Stimulated activated CD8-positive, alpha-beta memory T cell treated with anti-CD3 and anti-CD28 coated beads, Interleukin-7, amount 100 ng/mL, for 4 hours (primary cell): ENCODE measurements at places on chromosomes 12 and 14.

- no peak for DNase-seq
Observed at GRCh38 chr12:57320639-57321038, 69.7 kb upstream of the STAC3 start.

DNA sequence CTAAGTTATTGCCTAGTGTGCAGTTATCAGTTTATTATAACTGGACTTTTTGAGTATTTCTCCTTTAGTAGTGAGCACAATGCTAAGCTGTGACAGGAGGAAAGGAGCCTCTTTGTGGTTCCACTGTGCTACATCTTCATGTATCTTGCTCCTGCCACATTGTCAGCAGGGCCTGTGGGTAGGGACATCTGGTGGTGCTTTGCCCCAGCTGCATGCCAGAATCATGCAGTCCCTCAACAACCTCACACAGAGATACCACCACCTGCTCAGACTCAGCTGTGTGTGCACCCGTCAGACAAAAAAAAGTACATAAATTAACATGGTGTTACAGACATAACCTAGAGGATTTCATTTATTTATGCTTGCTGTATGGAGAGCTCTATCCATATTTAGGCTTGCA lies 51.1 kb downstream of the MIS18BP1 start:
- DNase-seq = no peak

- DNase-seq = no peak
Observed at GRCh38 chr14:102781063-102781462, 3.8 kb downstream of the TRAF3 start.

GRCh38 chr12:128627659-128628058 lies 196.1 kb downstream of the SLC15A4 start:
- DNase-seq = no peak

DNA sequence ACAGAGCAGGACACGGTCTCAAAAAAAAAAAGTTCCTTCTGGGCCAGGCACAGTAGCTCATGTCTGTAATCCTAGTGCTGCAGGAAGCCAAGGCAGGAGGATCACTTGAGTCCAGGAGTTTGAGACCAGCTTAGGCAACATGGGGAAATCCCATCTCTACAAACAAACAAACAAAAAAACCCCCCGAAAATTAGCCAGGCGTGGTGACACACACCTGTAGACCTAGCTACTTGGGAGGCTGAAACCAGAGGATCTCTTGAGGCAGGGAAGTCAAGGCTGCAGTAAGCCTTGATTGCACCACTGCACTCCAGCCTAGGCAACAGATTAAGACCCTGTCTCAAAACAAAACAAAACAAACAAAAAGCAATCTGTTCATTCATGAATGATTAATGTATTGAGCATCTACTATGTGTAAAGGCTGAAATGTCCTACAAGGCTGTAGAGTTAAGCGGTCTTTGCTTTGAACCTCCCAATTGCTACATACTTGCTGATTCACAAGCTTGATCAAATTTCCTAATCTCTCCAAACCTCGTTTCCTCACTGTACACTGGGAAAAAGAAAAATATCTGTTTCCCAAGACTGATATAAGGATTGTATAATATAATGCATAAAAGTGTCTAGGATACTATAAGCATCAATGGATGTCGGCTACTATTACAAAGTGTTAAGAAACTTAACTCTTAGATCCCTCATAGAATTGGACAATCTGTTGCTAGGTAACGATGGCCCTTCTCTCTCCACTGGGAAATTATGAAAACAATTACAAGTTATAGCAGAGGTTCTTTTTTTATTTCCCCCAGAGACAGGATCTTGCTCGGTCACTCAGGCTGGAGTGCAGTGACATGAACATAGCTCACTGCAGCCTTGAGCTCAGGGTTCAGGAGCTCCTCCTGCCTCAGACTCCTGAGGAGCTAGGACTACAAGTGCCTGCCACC lies 7.9 kb upstream of the RILPL2 start:
- DNase-seq = no peak

- DNase-seq = peak; percentile 12
Observed at GRCh38 chr14:106228541-106229158, 702.3 kb downstream of the TMEM121 start.

- DNase-seq = no peak
Observed at GRCh38 chr14:92670160-92670559, 78.3 kb downstream of the LGMN start.

DNA sequence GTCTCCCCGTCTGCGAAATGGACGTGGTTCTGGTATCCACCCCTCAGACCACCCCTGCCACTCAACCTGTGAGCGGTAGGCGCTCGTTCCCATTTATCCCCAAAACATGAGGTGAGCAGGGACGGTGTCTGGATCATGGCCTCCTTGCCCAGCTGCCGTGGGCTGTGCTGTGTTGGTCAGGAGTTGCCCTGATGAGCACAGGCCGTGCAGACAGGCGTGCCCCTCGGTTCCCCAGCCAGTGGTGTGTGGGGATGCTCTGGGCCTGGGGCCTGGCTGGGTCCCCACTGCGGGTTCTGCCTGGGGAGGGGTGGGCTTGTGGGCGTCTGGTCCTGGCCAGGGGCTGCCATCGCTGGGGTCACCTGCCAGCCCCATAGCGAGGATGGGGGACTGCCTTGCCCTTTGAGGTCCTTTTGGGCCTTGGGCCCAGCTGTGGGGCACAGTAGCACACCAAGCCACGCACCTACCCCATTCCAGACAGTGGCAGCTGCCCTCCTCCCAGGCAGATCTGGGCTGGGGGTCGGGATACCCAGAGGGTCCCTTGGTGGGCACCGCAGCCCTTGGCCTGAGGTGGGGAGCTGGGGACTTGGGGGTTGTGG lies 11.3 kb upstream of the PUS1 start:
- no peak for DNase-seq

- no peak for DNase-seq
Observed at GRCh38 chr14:56221382-56222128, 103.3 kb downstream of the PELI2 start.

DNA sequence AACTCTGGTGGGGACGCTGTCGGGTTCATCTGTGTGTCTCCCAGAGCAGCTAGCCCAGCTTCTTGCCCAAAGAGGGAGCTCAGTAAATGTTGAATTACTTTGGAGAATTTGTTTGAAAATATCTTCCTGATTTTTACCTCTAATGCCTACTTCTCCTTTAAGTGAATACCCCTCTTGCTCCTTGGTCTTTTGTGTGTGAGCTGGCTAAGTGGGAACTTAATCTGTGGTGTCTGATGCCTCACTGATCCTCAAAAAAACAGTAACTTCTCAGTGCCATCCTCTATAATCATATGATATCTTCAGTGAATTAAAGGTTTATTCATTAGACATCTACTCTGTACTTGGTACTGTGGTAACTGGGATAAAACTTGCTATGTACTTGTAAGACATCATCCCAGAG lies 7.7 kb upstream of the PSMA6 start:
- DNase-seq = no peak

GRCh38 chr12:97404543-97404942 lies 58.1 kb upstream of the RMST start:
- no peak for DNase-seq

GRCh38 chr12:129184127-129184928 lies 331.1 kb downstream of the GLT1D1 start:
- no peak for DNase-seq

DNA sequence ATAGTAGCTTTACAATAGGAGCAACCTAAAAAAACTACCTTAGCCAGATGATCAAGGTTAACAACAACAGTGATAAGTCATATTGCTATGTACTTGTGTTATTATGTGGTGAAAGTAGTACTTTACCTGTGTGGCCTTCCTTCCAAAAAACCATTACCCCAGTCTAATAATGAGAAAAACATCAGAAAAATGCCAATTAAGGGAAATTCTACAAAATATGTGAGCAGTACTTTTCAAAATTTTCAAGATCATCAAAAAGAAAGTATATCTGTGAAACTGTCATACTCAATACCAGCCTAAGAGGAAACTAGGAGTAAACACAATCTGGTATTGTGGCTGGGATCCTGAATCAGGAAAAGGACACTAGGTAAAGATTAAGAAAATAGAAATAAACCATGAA lies 165.3 kb upstream of the PKP2 start:
- DNase-seq = no peak

- DNase-seq = peak; percentile 59
Observed at GRCh38 chr12:127145929-127146789, 1120.8 kb upstream of the TMEM132C start.

GRCh38 chr14:36820111-36820709 lies 158.6 kb downstream of the PAX9 start:
- no peak for DNase-seq

- no peak for DNase-seq
Observed at GRCh38 chr12:6831450-6831995, 3.3 kb downstream of the P3H3 start.

DNA sequence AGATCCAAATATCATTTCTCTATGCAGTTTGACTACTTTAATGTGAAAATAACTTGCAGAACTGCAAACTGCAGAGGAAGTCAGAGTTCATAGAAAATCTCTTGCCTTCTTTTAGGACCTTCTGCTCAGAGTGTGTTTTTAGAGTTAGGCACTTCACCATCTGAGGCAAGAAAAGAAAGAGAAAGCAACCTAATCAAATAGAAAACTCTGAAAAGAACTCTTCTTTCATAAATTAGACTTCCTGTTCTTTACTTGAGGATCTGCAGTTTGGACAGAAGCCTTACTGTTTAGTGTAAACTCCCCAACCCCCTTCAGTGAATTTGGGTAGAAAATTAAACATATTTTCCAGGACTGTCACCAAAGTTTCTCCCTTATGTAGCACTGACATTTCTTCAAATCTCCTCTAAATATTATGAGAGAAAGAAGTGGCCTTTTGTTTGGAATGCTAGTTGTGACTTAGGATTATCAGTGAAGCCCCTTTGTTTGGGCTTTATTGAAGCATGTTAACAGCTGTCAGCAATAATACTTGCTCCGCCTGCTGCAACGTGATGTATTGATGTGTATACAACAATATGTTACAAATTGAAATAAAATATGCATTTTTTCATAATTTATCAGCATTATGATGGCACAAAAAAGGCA lies 99.5 kb downstream of the PDZRN4 start:
- no peak for DNase-seq

DNA sequence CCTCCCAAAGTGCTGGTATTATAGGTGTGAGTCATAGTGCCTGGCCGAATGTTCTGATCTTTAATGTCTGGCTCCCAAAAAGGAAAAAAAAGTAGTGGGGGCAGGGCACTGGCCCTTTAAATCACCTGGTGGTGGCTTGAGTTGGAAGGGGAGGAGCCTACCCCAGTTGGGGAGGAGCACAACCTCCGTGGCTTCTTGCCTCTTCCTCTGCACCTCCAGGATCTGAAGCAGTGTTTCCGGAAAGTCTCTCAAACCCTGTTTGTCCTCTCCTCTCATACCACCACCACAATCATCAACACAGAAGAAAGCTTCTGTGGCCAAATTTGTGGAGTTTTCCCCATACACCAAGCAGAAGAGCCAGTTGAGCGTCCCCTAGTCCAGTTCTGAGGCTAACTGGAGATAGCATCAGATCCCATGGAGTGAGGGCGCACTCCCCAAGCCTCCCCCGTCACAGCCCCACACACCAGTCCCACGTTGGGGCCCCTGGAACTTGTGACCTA lies 24.3 kb upstream of the RCOR1 start:
- DNase-seq = peak; percentile 39

DNA sequence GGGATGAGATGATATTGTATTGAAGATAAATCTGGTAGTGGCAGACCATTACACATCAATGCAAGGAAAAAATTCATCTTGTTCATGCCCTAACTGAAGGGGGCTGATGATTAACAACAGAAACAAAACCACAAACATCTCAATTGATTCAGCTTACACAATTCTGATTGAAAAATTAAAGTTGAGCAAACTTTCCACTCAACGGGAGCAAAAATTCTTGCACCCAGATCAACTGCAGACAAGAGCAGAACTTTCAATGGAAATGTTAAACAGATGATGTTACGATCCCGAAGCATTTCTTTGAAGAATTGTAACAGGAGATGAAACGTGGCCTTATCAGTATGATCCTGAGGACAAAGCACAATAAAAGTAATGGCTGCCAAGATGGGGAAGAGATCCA lies 172.4 kb upstream of the SOX5 start:
- no peak for DNase-seq

- DNase-seq = no peak
Observed at GRCh38 chr12:4308334-4308950, 12.6 kb upstream of the TIGAR start.

DNA sequence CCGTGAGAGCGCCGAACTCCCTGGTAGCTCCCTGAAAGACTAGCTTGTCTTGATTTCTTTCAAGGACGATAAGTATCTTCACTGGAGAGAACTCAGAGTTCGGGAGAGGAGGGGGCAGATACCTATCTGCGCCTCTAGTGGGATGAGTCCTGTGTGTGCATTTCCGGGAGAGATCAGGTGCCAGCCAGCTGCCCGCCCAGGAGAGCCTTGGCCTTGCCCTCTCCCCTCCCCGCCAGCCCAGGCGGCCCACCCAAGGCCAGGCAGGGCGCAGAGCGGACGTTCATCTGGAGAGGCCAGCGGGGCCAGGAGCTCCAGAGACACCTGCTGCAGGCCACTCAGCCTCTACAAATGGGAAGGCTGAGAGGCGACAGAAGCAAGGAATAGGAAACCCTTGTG lies 1.0 kb downstream of the CD9 start:
- no peak for DNase-seq

- no peak for DNase-seq
Observed at GRCh38 chr14:52919971-52920370, 30.9 kb downstream of the FERMT2 start.

GRCh38 chr12:54564768-54565167 lies 15.4 kb downstream of the PDE1B start:
- DNase-seq = no peak

- DNase-seq = no peak
Observed at GRCh38 chr14:79960288-79960687, 251.0 kb downstream of the DIO2 start.
